Panc1 (cell line): ENCODE measurements at places on chromosomes 4 and X.

- no peak for DNase-seq
Measured at GRCh38 chr4:183924362-183925044, 19.4 kb downstream of the STOX2 start.

- no peak for DNase-seq
Measured at GRCh38 chr4:87918314-87919058, 57.0 kb upstream of the SPP1 start.

DNA sequence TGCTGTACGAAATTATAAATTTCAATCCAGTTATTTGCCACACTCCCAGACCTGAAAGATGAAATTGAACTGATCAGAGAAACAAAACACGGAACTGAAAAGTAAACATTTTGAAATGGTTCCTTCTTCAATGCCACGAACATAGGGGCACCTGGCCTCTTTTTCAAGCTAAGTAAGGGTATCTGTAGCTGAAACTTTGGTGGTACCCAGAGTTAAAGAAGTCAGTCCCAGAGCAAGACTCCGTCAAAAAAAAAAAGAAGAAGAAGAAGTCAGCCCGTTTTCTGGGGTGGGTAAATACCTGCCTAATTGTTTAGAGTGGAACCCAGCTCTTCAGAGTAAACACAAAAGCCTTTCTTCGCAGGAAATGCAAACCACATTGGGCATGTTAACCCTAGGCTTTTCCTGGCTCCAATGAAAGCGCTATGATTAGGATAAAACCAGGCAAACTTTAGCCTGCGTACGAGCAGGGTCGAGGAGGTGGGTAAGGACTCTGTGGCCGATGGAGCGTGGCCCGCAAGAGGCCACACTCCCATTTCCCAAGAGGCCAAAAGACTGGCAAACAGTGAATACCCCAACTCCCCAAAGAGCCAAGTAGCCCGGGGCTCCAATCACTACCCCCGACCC, 1.3 kb downstream of the ANTXR2 start:
- DNase-seq = no peak

GRCh38 chrX:155889328-155889727, 8.2 kb downstream of the VAMP7 start:
- no peak for DNase-seq

- no peak for DNase-seq
Measured at GRCh38 chr4:11165052-11165451, 263.6 kb downstream of the HS3ST1 start.

- no peak for DNase-seq
Measured at GRCh38 chr4:4868040-4868757, 8.7 kb downstream of the MSX1 start.

DNA sequence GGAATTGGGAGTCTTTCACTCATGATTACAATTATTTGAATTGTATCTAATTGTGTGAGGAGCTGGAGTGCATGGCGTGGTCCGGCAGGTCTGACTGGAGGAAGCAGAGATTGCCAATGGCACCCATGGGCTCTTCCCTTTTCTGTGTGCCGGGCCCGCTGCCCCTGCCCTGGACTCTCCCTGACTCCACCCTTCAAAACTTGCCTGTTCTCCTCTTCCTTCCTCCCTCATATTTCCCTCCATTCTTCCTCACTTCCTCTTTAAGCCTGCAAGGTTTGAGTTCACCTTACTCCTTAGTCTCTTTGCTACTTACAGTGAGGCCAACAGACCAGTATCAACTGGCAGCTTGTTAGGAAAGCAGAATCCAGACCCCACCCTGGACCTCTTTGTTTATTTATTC, 6.5 kb upstream of the STBD1 start:
- DNase-seq = no peak
